ENCODE measurements at places on chromosomes 13 and 19.

DNA sequence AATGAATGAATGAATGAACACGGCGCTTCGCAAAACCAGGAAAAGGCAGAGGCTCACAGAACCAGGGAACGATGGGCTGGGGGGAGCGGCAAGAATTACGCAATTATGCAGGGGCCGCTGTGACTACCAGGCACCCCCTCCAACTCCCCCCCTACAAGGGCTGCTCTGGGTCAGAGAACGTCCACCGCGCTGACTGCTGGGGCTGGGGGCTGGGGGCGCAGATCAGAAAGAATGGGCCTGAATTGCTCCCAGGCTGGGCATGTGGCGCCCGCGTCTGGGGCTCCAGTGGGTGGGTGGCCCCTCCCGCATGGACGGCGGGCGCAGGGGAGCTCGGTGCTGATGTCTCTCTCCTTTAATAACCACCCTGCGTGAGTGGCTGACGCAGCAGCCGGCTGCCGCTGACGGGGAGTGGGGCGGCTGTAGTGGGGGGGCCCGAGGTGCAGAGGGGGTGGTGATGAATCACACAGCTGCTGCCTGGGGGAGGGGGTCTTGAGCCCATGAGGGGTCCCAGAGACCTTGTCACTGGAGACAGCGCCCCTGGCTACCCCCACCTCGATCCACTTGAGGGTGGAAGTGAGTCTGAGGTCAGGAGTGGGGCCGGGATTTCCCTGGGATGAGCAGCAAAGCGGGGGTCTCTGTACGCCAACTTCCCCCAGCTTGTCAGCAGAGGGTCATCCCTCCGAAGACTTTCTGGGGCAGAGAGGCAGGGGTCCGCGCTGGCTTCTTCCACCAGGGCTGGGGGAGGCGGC, 1.5 kb upstream of the CIRBP start:
- no peak for DNase-seq

- DNase-seq = no peak
Measured at GRCh38 chr19:14112809-14113385, 4.7 kb downstream of the PRKACA start.

GRCh38 chr13:76129305-76130000, 493.3 kb downstream of the LMO7 start:
- DNase-seq = no peak

- no peak for DNase-seq
Measured at GRCh38 chr13:42137856-42138537, 89.5 kb downstream of the DGKH start.

GRCh38 chr19:3135961-3136683, at the start of gene GNA15:
Gene GNA15 (plus strand): TSS chr19:3136033. CDS start chr19:3136451, 418 bp downstream.
- no peak for DNase-seq

DNA sequence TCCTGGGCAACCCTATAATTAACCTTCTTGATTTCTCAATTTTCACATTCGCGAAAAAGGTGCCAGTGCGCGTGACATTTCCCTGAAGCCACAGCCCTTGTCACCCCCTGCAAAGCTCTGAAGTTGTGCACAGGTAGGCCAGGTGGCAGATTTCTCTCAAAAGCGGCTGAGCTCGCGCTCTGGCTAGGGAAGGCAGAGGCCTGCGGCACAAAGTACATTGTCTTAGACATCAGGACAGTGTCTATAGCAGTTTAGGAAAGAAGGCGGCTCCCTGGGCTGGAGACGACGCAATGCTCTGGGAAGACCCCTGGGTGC, 42.9 kb upstream of the ZNF14 start:
- no peak for DNase-seq

- no peak for DNase-seq
Measured at GRCh38 chr19:31220540-31220939, 128.7 kb downstream of the TSHZ3 start.

- no peak for DNase-seq
Measured at GRCh38 chr13:80931766-80932165, 590.8 kb upstream of the SPRY2 start.

- DNase-seq = no peak
Measured at GRCh38 chr19:42345191-42345812, 19.9 kb downstream of the MEGF8 start.

DNA sequence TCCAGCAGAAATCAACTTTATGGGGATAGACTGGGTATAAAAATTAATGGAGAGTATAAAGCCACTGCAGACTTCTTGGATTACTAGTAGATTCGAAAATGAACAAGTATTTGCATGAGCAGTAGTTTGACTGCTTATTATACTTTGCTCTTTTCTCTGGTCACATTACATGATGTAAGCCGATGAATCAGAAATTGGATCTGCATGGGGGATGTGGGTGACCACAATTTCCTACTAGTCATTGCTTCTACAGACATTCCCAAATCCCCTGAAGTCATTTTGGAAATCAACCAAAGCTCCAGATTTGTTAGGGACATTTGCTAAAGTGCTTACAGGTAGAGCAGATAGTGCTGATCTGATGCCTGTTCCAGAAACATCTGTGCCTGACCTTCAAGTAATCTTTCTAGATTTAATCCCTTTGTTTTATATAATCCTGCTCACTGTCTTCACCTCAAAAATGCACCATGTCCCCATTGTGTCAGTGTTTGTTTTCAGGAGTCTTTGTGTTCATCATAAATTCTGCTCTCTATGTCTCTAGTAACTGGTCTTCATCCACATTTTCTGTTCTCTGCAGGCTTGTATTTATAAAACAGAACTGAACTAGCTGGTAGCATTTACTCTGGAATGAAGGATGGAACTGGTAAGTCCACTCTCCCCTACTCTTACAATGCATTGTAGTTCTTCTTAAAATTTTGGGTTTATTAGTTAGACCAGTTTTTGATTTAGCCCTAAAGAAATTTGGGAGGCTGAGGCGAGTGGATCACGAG, 201.5 kb upstream of the CSNK1A1L start:
- no peak for DNase-seq

Measured in activated CD8-positive, alpha-beta memory T cell treated with anti-CD3 and anti-CD28 coated beads for 1 hour (primary cell).